ENCODE measurements at places on chromosomes 4 and X. TPM values are rescaled to one million over a fixed set of nuclear protein-coding genes. Genes with fewer than 3 reads are reported as not detected.
A peak's percentile ranks its signal among the peaks of the same experiment; 100 is the strongest.

- no peak for DNase-seq
Observed at GRCh38 chr4:183181081-183181480, 82.0 kb downstream of the WWC2 start.

- DNase-seq = no peak
Observed at GRCh38 chr4:52112411-52112810, 61.3 kb downstream of the SPATA18 start.

- DNase-seq = peak; percentile 80
Observed at GRCh38 chr4:3408793-3409330, 32.9 kb upstream of the HGFAC start.

GRCh38 chrX:78769946-78770345, 22.4 kb downstream of the LPAR4 start:
- no peak for DNase-seq

GRCh38 chr4:44996276-44996845, 270.0 kb upstream of the GNPDA2 start:
- DNase-seq = no peak

GRCh38 chr4:77599378-77599777, 6.2 kb upstream of the CXCL13 start:
- no peak for DNase-seq

GRCh38 chrX:155435744-155436112, 22.7 kb downstream of the F8A3 start:
- DNase-seq = no peak

GRCh38 chr4:138591808-138592207, 349.7 kb upstream of the SLC7A11 start:
- DNase-seq = no peak

GRCh38 chrX:134520860-134521390, 61.0 kb downstream of the HPRT1 start:
- DNase-seq = no peak

GRCh38 chr4:149048451-149049143, 606.4 kb upstream of the NR3C2 start:
- DNase-seq = no peak

DNA sequence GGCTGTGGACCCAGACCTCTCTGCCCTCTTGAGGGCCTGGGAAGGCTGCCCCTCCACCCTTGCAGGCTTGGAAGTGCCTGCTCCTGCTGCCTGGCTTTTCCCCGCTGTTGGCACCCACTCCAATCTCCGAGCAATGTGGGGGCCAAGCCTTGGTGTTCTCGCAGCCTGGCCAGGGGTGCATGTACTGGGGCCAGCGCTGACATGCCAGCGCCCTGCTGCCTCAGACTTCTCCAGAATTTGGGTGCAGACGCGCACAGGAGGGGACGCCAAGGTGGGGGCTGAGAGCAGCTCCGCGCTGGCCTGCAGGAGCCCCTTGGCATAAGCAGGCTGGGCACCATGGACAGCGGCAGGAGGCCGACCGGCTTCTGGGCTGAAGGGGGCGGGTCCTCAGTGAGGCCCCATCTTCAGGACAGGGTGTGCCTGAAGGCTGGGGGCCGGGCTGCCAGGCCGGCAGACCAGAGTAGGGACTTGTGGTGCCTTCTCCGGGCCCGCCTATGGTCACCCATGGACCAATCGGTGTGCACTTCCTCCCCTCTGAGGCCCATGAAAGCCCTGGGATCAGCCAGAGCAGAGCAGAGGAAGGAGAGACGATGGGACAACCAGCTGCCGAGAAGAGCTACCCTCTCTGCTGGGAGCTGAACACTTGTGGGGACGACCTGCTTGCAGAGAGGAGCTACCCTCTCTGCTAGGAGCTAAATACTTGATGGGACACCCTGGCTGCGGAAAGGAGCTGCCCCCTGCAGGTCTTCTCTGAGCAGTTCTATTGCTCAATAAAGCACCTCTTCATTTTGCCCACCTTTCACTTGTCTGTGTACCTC, 118.3 kb downstream of the DNAAF6 start:
- no peak for DNase-seq

DNA sequence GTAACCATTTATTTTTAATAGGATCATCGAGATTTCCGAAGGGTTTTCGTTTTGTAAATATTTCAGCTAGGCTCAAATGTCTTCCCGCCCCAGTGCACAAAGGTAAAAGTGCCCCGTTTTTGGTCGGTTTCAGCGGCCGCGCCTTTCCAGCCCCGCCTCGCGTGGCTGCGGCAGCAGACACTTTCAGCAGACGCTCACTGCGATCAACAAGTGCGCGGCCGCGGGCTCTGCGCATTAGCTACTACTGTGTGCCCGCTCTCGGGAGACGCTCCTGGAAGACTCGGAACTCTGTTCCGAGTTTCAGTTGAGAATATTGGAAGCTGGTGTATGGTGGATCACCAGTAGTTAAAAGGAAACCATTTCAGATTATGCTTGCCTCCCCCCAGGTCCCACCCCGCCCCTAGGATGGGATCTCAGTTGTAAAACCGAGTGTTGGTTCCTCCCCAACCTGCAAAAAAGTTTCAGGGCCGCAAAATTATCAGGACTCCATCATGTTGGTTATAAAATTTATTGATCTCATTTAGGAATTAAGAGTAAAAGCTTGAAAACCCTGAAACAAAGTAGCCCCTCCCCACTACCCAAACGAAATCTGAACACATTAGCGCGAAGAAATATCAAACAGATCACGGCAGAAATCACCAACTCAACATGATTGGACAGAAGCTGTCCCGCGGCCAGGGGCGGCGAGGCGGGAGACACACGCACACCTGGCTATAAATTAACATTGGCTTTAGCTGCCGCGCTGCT, 2.2 kb downstream of the SOX3 start:
- no peak for DNase-seq

DNA sequence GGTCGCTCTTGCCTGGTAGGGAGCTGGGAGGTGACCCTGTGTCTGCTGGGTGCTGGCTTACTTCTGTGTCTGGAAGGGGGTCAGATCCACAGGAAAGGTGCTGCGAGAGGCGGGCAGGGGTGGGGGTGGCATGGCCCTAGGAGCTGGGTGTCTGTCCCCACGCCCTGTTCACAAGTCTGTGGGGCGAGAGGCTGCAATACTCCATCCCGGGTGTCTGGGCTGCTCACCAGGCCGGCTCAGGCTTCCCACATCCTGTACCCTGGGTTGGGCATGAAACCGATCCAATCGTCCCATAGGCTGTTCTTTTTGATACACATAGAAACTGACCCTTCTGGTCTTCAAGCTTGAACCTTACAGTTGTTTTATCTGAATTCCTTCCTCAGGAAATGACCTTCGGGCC, 993 bp upstream of the CTAG2 start:
- no peak for DNase-seq

GRCh38 chr4:35250761-35251160, 993.6 kb downstream of the ARAP2 start:
- DNase-seq = no peak

DNA sequence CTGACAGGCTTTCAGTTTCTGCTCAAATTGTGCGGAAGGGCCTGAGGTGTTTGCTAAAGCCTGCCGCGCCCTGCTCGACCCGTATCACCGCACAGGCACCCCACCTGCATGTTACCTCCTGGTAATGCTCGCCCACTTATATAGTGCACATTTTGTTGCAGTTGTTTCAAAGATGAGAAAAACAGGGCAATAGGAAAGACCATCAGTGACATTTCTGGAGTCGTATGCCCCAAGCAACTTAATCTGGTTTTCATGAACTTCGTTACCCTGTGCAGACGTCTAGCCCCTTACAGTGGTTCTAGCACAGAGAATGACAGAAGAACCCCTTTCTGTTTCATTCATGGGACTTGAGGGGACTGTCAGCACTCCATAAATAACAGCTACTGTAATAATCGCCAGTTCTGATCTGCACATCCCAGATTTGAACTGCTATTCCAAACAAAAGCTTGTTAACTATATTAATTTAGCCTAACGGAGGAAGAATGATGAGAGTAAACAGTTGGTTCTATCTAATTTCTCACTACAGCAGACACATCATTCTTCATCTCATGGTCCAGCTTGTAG, 940 bp upstream of the DCTD start:
- no peak for DNase-seq

- no peak for DNase-seq
Observed at GRCh38 chr4:74536557-74536956, 91.6 kb downstream of the AREG start.

- no peak for DNase-seq
Observed at GRCh38 chr4:127249767-127250108, 383.0 kb upstream of the INTU start.

DNA sequence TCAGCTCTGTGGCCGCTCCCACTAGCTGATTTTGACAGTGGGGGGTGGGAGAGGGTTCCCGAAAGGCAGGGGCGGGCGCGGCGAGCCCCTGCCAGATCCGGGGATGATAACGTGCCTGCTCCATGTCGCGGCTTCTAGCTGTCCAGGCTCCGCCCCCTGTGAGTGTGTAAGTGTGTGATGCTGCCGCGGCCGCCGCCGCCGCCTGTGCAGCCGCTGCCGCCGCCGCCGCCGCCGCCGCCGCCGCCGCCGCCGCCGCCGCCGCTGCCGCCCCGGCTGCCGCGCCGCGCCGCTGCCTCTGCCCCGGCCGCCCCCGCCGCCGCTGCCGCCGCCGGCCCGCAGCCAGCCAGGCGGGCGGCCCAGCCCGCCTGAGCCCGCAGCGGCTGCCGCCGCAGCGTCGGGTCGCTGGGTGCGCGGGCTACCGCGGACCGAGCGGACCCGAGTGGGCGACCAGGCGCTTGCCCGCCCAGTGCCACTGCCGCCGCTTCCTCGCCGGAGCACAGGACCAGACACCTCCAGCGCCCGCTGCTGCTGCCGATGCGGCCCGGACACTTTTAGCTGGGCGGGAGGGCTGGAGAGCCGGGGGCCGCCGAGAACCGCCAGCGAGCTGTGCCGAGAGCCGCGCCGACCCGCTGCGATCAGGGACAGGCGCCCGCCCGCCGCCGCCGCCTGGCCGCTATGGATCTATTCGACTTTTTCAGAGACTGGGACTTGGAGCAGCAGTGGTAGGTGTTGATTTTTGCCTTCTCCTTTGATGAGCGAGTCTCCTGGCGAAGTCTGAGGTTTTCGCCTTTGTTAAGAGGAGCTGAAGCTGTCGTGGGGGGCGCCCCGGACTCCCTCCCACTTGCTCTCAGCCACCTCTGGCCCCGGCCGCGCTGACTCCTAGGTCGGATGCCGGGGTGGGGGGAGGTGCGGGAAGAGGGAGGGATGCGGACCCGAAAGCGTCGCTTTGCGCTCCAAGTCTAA, at the start of gene AFF2:
TSS of gene AFF2 (plus strand) at position 195 of the 963 bp plus-strand sequence. CDS start at position 676, 481 bp downstream.
- DNase-seq = peak; percentile 42

DNA sequence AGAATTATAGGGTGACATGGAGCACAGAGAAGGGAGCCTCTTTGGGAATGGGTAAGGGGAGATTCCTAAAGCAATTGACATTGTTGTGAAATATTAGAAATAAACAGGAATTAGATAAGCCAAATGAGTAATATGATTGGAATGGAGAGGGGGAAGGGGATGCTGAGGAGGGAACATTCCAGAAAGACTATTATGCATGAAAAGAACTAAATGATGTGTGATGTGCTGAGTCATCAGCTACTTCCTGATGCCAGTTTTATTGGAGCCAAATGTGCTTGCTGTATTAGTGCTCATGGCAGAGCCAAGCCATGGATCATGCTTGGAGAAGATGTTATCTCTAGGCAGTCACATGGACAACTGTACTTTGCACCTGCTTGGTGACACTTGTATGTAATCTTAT, 189.0 kb upstream of the HCCS start:
- no peak for DNase-seq

- no peak for DNase-seq
Observed at GRCh38 chr4:142909908-142910307, 63.8 kb upstream of the INPP4B start.

- no peak for DNase-seq
Observed at GRCh38 chr4:110878413-110878812, 255.5 kb upstream of the PITX2 start.

DNA sequence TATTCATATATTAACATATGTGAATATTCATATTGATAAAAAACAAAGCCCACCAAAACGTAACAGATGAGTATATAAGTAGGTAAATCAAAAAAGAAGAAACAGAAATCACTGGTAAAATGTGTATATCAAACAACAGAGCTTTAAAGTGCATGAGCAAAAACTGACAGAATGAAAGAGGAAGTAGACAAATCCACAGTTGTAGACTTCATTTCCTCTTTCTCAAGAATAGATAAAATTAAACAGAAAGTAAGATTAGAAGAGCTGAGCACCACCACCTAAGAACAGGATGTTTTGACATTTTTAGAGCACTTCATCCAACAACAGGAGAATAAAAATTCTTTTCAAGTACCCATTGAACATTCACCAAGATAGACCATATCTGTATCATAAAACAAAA, 64.6 kb downstream of the CNKSR2 start:
- DNase-seq = no peak

- no peak for DNase-seq
Observed at GRCh38 chr4:165838575-165838974, 34.5 kb upstream of the TLL1 start.

DNA sequence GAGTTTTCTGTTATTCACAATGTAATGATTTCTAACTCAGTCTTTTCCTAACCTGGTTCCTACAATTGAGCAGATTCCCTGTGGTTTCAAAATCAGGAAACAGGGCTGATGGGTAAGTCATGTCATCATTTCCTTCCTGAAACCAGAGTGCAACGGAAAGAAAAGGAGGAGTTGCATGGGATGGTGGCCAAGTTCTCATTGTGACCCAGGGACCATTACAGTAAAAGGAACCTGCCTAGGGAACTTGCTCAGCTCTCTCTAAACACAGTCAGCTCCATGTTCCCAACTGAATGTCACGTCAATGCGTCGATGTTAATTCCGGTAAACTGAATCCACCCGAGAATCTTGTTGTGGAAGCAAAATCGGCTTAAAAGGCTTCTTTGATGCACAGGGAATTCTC, 51.2 kb downstream of the LGI2 start:
- peak; percentile 52 for DNase-seq

- no peak for DNase-seq
Observed at GRCh38 chr4:169367826-169368225, 97.1 kb upstream of the SH3RF1 start.

DNA sequence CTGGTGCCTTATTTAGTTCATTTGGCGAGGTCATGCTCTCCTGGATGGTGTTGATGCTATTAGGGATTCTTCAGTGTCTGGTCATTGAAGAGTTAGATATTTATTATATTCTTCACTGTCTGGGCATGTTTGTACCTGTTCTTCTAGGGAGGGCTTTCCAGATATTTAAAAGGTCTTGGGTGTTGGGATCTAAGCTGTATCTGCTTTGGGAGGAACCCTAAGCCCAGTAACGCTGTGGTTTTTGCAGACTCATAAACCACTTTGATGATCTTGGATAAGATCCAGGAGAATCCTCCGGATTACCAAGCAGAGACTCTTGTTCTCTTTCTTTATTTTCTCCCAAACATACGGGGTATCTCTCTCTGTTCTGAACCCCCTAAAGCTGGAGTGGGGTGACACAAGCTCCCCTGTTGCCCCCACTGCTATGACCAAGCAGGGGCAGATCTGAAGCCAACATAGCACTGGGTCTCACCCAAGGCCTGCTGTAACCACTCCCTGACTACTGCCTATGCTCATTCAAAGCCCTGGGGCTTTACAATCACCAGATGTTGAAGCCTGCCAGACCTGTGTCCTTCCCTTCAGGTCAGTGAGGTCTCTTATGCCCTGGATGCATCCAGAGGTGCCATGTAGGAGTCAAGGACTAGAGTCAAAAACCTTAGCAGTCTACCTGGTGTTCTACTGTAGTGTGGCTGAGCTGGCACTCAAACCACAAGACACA, 187.6 kb downstream of the GUCY2F start:
- DNase-seq = no peak

Gene SLC38A5
- total RNA-seq = 0.30 TPM

Gene GPR50
- not detected for total RNA-seq

Gene ALPK1
- 5.0 TPM for total RNA-seq

Gene ADH6
- total RNA-seq = 144 TPM

Gene ZMAT1
- 2.5 TPM for total RNA-seq

Gene PRKX
- 1.6 TPM for total RNA-seq

Gene TLR3
- 7.7 TPM for total RNA-seq

Gene DCAF8L2
- total RNA-seq = not detected

Gene SERTM2
- total RNA-seq = 0.05 TPM

Gene GLUD2
- 3.7 TPM for total RNA-seq

Gene TLR2
- 5.0 TPM for total RNA-seq

Gene GPRASP1
- total RNA-seq = 1.4 TPM

All from left lobe of liver (tissue), 2 donors.